EL (cell line): ENCODE measurements at places on chromosomes 1 and 21.

- DNase-seq = peak; percentile 69
Measured at GRCh38 chr1:185440877-185441276, 123.8 kb upstream of the IVNS1ABP start.

- no peak for DNase-seq
Measured at GRCh38 chr1:192587386-192588266, 12.1 kb downstream of the RGS1 start.

DNA sequence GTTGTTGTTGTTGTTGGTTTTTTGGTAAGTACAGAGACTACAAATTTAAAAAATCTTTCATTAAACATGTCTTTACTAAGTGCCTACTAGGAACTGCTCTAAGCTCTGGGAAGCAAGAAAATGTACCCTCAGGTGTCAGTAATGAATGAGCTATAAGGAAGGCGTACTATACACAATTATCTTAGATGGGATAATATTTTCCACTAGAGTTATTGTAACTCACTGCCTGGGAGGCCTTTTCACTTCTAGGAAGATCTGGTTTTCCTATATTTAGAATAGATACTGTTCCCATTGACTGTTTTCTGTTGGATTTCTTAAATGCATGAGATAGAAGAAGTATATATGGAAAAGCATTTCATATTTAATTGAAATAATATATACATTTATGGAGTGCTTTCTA is 19.6 kb downstream of the CLIC4 start:
- DNase-seq = no peak

- no peak for DNase-seq
Measured at GRCh38 chr1:164518692-164519332, 40.2 kb upstream of the PBX1 start.

GRCh38 chr1:54826226-54826816 is 25.2 kb upstream of the TTC22 start:
- no peak for DNase-seq

DNA sequence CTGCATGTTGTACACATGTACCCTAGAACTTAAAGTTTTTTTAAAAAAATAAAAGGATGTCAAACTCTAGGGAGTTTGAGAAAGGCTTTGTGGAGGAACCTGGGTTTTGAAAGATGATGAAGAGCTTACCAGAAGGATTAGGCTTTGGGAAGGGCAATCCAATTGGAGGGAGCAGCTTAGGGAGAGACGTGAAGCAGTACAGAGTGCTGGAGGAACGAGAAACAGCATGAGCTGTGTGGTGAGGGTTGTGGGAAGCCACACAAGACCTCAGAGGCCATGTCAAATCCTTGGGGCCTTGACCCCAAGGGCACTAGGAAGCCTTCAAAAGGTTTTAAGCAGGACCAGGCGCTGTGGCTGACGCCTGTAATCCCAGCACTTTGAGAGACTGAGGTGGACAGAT is 8.4 kb upstream of the KPNA6 start:
- no peak for DNase-seq

DNA sequence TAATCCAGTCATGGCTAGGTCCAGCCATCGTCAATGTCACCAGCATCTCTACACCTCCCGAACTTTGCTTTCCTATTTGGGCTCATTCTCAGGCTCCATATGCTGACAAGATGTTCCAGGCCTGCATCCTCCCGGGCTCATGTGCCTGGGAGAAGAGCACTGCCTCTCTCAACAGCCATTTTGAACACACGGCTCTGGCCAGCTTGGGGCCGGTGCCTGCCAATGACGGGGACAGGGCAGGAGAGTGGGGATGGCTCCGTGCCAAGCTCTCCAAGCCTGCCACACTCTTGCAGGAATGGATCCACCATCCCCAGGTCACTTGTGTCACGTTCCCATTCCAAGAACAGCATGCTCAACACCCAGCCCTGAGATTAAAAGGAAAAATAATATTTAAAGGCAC is 61.4 kb upstream of the PAX7 start:
- DNase-seq = no peak

- DNase-seq = peak; percentile 33
Measured at GRCh38 chr1:204377800-204378668, 18.3 kb upstream of the PLEKHA6 start.

DNA sequence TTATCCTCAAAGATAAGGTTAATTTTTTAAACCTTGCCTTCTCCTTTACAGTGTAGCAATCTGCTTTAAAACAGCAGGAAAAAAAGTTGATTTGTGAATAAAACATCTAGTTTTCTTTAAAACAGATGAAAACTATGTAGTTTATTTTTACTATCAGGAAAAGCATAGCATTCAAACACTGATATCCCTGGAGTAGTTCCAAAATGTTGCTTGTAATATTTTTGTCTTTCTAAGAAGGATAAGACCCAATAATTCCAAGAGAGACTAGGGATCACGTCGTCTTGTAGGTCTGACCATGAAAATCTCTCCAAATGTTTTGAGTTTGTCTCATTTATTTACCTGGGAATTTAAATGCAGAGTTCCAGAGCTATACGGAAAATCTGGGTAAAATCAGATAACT is 204.0 kb downstream of the NTNG1 start:
- DNase-seq = no peak

- no peak for DNase-seq
Measured at GRCh38 chr1:114344656-114345055, 166.3 kb downstream of the TRIM33 start.

DNA sequence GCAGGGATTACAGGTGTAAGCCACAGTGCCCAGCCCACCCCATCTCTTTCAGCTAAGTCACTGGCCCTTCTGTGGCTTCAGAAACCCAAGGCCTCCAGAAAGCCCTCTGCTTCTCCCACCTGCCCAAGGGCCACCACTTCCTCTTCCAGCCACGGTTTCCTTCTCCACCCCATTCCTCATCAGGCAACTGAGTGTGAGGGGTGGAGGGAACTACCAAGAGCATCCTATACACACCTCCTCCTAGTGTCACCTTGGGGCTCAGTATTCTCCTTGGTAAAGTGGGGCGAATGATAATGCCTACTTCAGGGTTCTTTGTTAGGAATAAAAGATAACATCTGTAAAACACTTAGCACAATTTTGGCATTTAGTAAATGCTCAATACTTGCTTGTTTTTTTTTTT is 30.0 kb downstream of the KNCN start:
- DNase-seq = no peak

DNA sequence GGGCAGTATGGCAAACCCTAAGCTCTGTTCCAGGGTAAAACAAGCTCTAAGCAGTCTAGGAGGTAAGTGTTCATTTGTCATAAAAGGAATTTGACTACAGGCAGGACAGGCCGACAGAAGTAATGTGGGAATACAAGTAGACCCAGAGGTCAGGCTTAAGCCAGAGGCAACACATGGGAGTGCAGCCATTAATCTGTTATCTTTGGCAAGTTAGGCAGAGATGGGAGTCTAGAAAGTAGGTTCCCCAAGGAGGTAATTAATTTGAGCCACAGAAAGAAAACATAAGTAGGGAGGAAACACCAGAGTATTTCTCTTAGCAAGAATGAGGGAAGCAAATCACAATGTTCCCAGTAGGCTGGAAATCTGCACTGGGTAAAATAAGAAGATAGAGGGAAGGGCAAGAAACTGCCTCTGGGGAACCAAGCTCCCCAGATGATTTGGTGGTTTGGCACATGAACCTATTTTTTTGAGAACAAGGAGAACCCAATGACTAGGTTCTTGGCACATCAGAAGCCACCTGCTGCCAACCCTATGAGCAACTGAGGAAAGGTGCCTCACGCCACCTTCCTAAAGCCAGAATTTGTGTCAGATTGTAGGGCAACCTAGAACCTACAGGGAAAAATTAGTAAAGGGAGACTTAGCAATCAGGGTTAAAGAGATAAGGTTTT is 636.4 kb upstream of the PLXNA2 start:
- peak; percentile 26 for DNase-seq

DNA sequence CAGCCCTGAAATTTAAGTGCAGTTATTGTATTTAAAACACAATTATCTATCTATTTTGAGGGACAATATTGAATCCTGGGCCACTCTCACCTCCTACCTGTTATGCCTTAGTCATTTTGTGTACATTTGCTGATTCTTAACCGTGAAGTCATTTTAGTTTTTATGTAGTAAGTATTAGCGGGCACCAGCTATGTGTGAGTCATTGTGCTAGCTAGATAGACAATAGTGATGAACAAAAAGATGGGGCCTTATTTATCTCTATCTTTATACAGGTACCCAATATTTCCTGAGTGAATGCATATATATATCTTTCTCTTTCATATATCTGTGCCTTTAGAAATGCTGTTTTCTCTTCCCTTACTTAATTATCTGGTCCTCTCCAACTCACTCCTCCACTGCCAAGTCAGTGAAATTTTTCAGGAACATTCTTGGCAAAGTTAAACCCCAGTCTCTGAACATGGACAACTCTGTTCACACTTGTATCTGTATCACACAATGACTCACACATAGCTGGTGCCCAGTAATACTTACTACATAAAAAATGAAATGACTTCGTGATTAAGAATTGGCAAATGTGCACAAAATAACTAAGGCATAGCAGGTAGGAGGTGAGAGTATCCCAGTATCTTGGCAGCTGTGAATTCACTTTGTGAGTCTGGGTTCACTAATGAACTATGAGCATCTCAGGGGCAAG is 166.0 kb upstream of the C8B start:
- DNase-seq = no peak

DNA sequence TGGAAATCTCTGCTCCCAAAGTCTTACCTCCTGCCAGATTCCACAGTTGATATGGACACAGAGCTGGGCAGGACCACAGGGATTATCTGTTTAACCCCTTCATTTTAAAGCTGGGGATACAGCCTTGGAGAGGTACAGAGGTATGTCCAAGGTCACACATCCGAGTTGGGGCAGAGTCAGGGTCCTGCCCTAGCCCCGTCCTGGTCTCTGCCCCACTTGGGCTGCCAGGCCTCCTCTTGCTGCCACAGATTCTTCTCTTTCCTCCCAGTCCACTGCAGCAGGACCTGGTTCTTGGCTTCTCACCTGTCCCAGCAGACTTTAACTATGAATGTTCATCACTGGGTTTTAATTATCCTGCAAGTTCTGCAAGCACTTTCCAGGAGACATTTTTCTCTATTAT is 258.3 kb downstream of the MATN1 start:
- DNase-seq = no peak

GRCh38 chr1:11620405-11620804 is 33.8 kb downstream of the FBXO2 start:
- no peak for DNase-seq

DNA sequence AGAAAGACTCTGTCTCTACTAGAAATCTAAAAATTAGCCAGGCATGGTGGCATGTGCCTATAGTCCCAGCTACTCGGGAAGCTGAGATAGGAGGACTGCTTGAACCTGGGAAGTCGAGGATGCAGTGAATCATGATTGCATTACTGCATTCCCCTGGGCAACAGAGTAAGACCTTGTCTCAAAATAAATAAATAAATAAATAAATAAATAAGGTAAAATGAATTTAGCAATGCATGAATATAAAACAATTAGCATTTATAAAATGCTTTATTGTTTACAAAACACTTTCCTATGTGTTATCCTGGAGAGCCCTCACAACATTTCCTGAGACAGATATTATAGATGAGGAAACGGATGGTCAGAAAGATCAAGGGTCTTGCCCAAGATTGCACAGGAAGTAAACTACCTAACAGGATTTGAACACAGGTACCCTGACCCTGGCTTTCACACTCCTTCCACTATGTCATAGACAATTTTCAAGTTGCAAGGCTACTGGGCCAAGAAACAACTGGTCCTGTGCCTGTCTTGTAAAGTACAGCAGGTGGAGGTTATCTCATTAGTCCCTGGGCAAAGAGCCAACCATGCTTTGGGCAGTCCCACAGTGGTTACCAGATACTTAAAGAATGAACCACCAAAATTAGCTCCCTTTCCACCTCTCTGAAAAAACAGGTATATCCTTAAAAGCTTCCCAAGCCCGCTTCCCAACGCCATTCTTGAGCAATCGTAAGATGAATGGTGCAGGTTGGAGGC is 15.4 kb upstream of the VSIG8 start:
- DNase-seq = no peak

GRCh38 chr1:160346958-160347357 is 3.8 kb downstream of the NCSTN start:
- no peak for DNase-seq

DNA sequence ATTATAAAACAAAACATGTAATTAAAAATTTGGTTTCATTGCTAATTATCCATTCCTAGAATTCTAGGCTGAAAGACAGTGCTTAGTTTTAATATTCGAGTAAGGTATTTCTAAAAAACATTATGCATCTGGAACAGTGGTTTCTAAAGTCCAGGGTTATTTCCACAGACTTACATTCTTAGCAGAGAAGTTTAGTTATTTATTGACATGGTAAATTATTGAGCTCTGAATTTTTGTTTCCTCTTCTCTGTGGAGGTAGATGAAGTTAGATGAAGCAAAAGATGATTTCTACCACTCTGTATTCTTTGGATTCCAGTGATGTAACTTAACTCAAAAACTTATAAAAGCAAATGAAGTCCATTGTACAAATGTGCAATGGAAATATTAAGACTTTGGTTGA is 709.4 kb downstream of the MRPL39 start:
- DNase-seq = no peak

DNA sequence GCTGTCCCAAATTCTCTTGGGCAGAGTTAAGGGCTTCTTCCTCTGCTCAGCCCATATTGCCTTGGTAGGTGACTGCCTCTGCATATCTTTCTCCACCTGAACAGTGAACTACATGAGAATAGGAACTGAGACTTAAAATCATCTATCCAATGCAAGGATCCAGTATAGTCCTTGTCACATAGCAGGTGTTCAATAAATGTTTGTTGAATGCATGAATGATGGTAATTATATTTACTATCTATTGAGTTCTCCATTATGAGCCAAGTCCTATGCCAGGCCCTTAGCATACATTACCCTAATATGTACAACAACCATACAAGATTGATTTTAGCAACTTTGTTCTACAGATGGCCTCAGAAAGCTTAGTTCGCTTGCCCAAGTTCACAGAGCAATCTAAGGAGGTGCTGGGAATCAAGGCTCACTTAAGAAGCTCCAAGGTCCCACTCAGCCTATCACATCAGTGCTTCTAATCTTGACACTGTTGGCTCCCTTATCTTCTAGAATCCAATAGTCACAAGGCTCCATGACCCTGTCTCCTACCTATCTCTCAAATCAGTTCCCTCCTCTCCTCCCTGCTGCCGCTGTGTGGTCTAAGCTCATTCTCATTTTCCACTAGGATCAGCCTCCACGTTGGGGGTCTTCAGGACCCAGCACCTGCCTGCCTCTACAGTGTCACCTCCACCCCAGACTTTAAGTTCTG is 2.2 kb upstream of the CDK18 start:
- DNase-seq = no peak

DNA sequence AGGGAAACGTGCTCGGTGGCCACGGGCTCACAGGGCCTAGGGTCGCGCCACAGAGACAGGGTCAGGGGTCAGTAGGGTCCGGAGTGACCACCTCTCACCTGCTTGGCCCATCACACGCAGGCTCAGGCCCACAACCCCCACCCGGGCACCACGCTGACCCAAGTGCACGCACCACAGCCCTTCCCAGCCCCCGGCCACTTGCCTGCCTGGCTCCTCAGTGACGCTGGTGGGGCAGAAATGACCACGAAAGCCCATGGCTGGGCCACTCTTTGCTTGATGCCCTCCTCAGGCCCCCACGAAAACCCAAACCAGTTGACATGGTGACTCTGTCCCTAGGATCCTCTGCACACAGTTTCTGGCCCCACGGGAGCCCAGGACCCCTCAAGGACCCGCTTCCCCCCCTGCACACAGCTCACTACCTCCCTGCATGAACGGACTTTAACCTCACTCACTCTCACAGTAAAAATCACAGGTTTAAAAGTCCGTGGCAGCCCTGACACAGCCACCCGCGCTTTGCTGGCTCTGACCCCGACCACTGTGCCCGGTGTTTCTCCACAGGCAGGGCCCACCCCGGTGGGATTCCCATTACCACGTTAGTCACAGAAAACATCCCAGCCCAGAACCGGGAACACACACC is 20.7 kb downstream of the NADK start:
- DNase-seq = no peak
